Left renal cortex interstitium (tissue), 4 donors: ENCODE measurements at places on chromosomes 3 and 15.

DNA sequence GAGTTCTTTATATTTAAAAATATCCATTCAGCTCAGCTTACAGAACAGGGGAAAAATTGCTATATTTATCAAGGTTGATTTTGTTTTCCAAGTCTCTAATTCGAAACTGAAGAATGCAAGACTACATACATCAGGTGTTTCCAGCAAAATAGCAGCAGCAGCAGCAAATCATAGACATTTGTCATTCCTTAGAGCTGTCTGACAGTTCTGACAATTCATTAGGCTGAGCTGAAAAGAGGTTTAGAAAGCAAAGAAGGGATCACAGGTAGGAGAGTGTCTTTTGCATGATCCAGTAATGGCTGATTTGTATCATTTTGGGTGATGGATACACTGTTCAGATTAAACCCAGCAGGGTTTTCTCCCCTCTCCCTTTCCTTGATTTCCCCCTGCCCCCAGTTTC, 545.7 kb downstream of the MCTP2 start:
- no peak for DNase-seq

GRCh38 chr15:100861511-100861991, 18.1 kb upstream of the ALDH1A3 start:
- no peak for DNase-seq

GRCh38 chr15:63749330-63749942, 84.3 kb downstream of the HERC1 start:
- DNase-seq: no peak

DNA sequence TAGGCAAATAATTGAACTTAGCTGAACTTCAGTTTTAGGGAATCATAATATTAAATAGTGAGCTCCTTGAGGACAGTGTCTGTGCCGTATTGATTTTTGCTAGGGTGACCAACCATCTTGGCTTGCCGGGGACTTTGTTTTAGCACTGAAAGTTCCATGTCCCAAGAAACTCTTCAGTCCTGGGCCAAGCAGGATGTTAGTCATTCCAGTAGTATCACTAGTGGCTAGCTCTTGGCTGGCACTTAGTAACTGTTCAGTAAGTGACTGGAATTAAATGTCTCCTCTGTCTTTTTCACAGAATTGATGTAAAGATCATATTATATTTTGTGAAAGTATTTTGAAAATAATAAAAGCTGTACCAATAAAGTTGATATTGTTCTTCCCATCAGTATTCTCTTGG, 42.3 kb downstream of the RSRC1 start:
- no peak for DNase-seq

- DNase-seq: no peak
Observed at GRCh38 chr15:81478354-81478753, 104.3 kb upstream of the TMC3 start.

DNA sequence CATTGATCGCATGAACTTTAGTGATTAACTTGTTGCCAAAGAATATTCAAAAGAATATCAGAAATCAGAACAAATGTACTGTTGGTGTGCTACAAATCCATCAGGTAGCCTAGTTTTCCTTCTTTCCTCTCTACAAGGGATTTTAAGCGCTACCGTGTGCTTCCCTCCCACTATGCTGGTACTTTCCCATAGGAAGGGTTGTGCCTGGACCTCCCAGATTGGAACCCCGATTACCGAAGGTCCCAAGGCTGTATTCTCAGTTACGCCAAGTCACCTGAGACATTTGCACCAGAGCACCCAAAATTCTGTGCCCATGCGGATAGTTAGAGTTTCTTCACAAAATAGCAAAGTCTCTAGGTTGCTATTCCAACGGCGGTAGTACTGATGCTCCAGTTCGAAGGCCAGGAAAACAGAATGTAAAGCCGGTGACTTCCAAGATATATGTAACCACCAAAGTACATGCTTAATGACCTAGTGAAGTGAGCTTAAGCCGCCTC, 23.4 kb upstream of the GATM start:
- no peak for DNase-seq

DNA sequence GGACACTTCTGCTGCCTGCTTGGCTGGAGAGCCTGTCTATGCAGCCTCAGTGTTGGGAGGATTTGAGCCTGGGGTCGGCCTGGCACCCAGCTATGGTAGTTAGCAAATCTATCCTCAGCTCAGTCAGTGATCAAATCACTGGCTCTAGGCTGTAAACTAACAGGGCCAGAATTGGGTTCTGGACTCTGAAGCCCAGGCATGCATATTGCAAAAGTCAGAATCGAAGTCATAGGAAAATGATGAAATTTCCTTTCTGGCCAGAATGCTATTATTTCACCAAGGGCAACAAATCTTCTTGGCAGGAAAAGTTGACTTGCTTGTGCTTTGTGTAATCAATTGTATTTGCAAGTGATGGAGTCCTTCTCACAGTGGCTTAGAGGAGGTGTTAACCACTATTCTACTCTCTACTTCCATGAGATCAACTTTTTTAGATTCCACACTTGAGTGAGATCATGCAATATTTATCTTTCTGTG, 482.6 kb upstream of the TPRG1 start:
- DNase-seq: no peak

- no peak for DNase-seq
Observed at GRCh38 chr3:172666181-172666872, 44.5 kb downstream of the NCEH1 start.

GRCh38 chr3:50612970-50613846, 1.6 kb upstream of the CISH start:
- DNase-seq: no peak

- DNase-seq: no peak
Observed at GRCh38 chr3:11774296-11774877, 72.3 kb downstream of the TAMM41 start.

DNA sequence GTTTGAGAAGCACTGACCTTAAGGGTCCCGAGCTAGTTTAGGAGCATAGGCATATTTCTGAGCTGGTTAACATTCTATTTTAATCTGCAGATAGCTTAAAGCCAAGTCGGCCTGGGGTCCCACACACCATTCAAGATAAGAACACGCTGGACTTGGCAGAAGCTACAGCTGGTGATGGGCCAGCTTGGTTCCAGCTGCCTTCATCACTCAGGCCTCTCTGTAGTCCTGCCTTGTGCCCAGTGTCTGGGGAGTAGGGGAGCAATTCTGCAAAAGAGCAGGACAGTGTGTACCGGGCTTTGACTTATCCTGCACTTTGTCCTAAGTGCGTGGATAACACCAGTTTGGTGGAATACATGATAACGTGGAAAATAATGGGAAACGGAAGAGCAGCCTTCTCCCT, 164.5 kb downstream of the MEGF11 start:
- no peak for DNase-seq

DNA sequence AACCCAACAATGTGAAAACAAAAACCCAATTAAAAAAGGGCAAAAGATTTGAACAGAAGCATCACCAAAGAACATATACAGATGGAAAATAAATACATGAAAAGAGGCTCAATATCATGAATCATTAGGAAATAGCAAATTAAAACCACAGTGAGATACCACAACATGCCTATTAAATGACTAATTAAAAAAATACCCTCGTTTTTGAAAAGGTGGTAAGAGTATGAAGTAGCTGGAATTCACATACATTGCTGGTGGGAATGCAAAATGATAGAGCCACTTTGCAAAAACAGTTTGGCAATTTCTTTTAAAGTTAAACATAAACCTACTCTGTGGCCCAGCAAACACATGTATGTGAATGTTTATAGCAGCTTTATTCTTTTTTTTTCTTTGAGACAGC, 75.8 kb downstream of the B3GNT5 start:
- DNase-seq: no peak
